Islet precursor cell (in vitro differentiated cells): ENCODE measurements at places on chromosomes 7 and 10.

GRCh38 chr7:102077081-102077480, 209.6 kb upstream of the SH2B2 start:
- DNase-seq = no peak

DNA sequence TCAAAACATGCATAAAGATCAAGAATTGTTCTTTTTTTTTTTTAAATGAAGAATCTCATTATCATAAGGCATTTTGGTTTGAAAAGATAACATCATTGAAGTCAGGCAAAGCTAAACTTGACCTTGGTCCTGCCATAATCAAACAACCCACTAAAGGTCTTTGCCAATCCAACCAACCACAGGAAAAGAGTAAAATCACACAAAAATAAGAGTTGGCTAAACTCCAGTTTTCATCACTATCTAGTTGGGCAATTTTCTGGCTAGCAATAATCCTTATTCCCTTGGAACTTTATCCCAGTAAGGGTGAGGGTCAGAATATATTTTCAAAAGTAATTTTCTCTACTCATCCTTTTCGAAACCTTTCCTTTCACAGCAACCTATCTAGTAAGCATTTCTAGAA, 62.4 kb downstream of the HIBADH start:
- DNase-seq = no peak

- no peak for DNase-seq
Observed at GRCh38 chr7:94778711-94779459, 123.0 kb upstream of the SGCE start.

GRCh38 chr10:116985611-116986010, 19.4 kb downstream of the SHTN1 start:
- no peak for DNase-seq

- no peak for DNase-seq
Observed at GRCh38 chr7:192701-193480, 520 bp downstream of the FAM20C start.

GRCh38 chr7:107891636-107892366, 818 bp downstream of the DLD start:
- no peak for DNase-seq

- DNase-seq = no peak
Observed at GRCh38 chr10:87511526-87511925, 6.8 kb downstream of the MINPP1 start.

DNA sequence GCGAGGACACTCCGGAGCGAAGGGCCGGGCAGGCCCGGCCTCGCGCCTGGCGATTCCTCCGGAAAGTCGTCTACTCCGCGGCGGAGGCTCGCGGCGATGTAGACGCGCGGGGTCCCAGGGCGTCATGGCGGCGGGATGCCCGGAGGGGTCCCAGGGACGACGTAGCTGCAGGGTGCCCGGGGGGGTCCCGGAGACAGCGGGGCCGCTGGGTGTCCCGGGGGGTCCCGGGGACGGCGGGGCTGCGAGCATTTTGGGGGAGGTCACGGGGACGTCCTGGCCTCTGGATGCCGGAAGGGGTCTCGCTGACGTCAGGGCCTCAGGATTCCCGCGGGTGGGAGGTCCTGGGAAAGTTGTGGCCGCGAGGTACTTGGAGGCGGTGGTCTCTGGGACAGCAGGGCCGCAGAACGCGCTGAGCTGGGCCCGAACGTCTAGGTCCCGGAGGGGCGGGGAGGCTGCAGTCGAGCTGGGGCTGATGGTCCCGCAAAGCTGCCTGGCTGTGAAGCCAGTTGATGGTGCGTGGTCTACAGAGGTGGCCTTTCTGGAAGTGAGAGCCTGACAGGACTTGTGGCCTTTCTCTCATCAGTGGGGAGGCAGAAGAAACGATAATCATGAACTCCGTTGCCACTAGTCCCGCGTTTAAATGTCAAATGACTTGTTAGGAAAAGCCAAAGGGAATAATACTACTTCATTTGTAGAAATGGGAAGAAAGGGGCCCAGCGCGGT, 637 bp downstream of the HSPA14 start:
- peak; percentile 82 for DNase-seq
